ENCODE measurements at places on chromosomes 7 and 10.

DNA sequence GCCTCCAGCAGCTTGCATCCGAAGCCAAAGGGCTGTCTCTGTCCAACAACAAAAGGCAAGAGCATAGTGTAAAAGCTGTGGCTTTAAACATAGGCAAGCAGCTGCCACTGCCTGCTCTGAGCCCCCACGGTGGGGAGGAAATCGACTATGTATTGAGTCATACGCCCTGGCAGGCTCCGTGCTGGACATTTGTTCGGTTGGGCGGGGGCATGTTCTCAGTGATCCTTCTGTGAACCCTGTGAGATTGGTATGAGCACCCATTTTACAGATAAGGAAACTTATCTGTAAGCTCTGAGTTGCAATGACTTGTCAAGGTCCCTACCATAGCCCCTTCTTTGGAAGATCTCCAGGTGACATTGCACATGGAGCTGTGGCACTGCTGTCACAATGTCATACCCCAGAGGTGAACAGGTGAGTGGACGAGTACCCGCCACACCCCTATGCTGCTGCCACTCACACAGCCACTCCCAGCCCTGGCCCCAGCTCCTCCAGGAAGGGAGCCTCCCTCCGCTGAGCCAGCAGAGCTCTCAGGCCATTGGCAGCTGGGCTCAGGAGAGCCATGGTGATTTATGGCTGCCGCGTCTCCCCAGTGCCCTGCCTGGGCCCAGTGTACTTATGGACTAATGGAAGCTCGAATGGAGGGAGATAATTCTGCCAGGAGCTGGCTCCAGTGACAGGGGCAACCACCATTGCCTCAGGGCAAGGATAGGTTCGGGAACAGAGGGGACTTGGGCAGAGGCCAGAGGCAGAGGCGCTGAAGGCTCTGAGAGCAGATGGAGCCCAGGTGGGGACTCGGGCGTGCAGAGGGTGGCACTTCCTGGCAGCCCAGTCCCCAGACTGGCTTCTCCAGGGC lies 43.7 kb downstream of the UNC5B start:
- DNase-seq: peak; percentile 56

- DNase-seq: no peak
These were observed 84.1 kb downstream of the FOXL3 start for GRCh38 chr7:373818-374705.

DNA sequence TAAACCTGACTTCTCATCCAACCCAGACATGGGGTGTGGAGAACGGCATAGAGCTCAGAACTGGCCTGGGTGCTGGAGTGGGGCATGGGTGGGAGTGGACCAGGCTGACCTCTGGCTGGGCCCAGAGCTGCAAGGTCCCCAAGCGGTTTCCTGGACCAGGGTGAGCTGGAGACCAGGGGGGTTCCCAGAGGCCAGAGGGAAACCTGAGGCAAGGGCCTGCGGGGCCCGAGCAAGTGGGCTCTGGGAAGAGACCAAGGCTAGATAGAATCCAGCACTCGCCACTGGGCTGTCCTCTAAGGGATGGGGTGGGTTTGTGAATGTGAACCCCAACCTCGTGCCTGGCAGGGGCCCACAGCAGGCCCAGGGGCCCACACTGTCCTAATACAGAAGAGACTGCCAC lies 39.4 kb upstream of the RET start:
- no peak for DNase-seq

- no peak for DNase-seq
These were observed 420.5 kb upstream of the FOXK1 start for GRCh38 chr7:4261601-4261960.

DNA sequence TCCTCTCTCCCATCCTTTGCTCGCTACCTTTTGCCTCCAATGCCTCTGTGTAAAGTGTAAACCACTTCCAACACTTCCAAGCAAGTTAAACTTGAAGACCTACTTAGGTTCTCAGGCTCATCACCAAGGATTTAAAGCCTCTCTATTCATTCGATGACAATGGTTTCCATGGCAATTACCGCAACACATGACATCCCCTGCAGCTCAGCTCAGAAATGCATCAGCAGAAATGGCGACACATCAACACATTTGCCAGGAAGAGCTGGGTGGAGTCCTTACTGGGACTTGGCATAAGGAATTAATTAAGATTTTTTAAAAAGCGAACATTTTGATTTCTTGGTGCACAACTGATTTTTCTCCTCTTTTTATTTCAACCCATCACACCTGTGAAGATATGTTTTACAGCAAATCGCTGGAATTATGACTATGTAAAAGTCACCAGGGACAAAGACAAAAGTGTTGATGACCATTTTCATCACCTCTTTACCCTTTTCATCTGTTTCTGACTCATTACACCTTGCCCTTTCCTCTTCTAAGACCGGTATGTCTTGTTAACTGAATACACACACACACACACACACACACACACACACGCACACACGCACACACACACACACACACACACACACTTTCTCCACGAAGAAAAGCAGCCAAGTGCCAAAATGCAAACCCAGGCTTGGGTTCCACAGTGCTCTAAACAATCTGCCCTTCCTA lies 453.4 kb upstream of the CELF2 start:
- no peak for DNase-seq

- no peak for DNase-seq
These were observed 31.1 kb downstream of the LOXL4 start for GRCh38 chr10:98236862-98237261.

DNA sequence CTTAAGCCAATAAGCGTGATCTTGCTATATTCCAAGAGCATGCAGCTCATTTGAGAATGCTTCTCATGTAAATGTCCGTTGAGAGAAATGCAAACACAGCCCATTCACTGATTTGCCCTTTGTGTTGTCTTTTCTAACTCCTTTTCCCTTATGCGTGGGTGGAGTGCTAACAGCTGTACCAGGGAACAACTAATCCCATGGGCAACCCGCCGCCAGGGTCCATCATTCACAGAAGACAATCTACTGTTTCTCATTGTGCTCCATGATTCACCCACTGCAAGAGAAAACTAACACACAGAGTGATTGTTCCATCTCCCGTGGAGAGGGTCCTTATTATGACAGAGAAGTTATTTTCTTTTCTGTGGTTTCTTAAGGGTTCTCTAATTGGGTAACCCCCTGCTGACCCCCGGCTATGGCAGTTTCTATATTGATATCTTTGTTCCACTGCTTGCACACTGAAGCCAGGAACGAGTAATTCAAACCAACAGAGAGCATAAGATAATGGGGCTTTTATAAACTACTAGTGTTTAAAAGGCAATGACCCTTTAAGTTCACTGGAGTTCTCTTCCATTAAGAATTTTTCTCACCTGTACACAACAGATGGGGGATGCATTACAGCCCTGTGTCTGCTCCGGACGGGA lies 298.7 kb downstream of the BAMBI start:
- no peak for DNase-seq

DNA sequence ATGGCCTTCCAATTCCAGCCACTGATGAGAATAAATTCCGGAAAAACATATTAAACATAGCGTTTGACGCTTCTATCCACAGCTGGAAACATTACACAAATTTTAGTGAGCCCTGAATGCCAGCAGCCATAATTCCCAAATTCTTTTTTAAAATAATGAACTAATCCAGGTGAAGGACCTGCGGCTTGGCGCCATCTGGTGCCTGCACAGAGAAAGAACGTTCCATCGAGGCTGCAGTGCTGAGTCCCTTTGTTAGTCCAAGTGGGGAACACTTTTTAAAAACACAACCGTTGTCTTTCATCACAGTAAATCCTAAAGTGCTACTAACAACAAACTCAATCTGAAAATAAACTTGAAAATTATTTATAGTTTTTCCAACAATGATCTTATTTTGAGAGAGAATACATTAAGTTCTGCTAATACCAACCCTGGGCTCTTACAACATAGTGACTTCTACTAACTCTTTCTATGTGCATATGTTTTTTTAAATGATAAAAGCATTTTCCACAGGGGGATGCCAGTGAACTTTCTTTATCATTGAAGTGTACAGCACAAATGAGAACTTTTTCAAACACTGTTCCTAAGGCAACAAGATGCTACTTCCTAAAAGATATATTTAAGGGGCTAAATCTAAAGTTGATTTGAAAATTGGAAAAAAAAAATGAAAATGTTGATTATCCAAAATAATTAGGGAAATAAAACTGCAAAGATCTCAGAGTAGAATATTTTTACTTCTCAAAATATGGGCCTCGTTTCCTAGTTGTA lies 166.9 kb upstream of the RNF32 start:
- peak; percentile 35 for DNase-seq

- DNase-seq: no peak
These were observed 61.0 kb upstream of the PITRM1 start for GRCh38 chr10:3233486-3233990.

- DNase-seq: peak; percentile 13
These were observed 36.8 kb upstream of the NUB1 start for GRCh38 chr7:151304856-151305255.

DNA sequence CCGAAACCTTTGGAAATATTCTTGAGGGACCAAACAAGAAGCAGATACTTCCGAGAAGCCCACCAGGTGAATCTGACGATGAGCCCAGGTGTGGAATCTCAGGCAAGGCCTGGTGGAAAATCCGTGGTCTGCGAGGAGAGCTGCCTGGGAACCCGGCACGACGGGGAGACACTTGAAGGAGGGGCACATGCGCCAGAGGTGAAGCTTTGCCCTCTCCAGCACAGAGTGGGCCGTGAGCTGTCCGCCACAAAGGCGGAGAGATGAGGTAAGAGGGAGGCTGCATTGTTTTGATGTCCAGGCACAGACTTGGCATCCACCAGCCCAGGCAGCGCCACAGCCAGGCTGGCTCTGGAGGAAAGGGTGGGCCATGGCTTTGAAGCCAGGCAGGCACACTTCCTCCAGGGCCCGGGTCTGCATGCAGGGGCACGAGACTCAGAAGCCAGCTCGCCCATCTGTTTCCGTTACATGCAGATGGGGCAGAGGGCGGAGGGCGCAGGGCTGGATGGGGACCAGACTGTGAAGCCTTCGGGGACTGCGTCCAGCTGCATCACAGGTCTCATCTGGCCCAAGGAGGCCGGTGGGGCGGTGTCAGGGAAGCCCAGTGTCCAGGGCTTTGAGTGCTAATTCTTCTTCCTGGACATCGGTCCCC lies 45.4 kb downstream of the CALML3 start:
- DNase-seq: no peak

DNA sequence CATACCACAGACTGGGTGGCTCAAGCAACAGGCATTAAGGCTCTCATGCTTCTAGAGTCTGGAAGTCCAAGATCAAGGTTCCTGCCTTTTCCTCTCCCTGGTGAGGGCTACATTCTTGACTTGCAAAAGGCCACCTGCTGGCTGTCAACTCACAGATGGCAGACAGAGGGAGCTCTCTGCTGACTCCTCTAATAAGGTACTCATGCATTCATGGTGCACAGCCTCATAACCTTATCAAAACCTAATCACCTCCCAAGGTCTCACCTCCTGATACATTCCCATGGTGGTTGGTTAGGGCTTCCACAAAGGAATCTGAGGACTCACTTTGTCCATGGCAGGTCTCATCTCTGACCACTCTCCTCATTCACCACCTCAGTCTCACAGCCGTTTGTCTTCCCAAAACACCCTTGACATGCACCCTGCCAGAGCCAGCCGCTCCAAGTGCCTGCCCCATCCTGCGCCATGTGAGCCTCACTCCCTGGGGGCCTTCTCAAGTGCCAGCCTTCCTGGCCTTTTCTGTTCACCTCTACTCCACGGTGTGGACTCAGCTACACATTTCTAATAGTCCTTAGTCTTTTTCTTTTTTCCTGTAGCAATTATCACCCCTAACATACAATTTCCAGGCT lies 400.3 kb upstream of the ADARB2 start:
- peak; percentile 9 for DNase-seq

- peak; percentile 55 for DNase-seq
These were observed 68.9 kb upstream of the NMT2 start for GRCh38 chr10:15237351-15237750.

GRCh38 chr7:129191272-129191671 lies 2.8 kb downstream of the SMO start:
- DNase-seq: no peak

- peak; percentile 84 for DNase-seq
These were observed 224.7 kb downstream of the CUX1 start for GRCh38 chr7:102042016-102042656.

GRCh38 chr7:43038254-43038653 lies 74.2 kb upstream of the HECW1 start:
- DNase-seq: no peak

DNA sequence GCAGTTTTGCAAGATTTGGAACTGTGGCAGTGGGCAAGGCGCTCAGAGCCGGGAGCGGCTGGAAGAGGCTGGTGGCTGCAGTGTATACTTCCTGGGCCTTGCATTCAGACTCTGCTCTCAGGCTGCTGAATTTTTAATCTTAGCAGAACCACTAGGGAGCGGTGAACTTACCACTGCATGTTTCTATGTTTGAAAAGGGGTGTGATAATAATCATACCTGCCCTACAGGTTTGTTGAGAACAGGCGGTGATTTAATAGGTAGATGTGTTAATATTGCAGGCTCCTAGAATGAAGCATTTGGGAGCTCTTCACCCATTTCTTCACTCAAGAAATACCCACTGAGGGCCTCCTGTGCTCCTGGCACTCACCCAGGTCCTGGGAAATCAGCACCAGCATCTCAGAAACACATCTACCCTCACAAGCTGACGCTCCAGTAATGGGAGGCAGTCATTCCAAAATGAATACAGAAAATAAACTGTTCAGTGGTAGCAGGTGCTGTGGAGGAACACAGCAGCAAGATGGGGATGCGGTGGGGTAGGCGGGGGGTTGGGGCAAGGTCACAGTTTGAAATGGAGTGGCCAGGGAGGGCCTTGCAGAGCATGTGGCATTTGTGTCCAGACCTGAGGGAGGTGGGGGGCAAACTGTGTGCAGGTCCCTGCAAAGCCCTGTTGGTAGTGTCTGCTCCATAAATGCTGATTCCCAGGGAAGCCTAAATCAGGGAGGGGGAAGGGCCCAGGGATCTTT lies 41.0 kb downstream of the VWA2 start:
- no peak for DNase-seq

DNA sequence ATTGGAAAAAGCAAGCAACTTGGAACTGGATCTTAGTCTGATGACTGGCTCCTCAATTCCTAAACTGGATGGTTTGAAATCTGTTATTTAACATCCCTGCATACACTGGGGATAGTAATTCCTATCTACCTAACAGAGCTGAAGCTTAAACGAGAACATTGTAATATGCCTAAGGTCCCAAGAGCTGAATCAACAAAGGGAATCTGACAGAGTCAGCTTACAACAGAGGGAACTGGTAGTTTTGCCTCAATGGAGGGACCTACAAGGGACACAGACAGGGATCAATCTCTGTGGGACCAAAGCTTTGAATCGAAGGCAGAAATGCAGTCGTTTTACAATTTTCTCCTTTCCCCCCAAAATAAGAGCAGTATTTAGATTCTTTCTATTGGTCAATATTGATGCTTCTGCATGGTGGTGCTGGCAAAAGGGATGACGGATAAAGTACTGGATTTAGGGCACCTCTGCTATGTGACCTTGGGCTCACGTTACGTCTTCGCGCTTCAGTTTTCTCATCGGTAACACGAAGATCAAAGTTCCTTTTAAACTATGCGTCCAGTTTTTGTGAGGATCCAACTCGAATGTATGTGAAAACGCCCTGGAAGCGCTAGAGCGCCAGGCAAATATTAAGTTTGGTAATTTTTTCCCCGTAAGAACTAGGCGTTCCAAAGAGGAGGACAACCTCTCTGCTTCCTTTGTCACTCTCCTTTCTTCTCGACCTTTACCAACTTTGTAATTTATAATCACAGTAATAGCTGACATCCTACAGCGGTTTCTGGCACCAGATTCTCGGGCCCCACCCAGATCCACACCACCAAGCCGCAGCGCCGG lies 1.1 kb downstream of the ACTR1A start:
- DNase-seq: no peak

- no peak for DNase-seq
These were observed 86.5 kb downstream of the GSAP start for GRCh38 chr7:77329466-77330168.

Measured in M059J (cell line).